ENCODE measurements at places on chromosomes 5 and 9.

DNA sequence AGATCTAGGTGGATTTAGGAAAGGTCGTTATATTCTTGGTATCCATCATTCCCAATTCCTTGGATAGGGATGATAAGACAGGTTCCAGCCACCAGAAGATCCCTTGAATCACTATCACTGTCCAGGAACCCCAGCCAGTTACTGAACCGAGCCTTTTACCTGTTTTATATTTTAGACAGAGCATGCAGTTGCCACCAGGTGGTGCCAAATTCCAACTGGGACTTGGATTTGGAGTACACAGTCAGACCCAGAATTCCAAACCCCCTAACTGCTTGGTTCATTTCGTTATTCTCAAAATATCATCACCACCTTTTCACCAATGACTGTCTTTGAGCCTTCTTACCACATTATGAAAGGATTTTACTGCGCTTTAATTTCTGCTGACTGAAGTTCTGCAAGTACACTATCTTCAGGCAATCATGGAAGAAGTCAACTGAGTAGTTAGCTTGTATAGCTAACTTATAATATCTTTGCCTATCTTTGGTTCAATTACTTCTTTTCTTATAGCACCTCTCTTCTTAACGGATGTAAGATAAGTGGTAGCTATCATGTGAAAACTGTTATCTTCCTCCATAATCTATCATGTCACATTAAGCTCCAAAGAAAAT lies 191.8 kb downstream of the PRR16 start:
- DNase-seq = peak; percentile 20

DNA sequence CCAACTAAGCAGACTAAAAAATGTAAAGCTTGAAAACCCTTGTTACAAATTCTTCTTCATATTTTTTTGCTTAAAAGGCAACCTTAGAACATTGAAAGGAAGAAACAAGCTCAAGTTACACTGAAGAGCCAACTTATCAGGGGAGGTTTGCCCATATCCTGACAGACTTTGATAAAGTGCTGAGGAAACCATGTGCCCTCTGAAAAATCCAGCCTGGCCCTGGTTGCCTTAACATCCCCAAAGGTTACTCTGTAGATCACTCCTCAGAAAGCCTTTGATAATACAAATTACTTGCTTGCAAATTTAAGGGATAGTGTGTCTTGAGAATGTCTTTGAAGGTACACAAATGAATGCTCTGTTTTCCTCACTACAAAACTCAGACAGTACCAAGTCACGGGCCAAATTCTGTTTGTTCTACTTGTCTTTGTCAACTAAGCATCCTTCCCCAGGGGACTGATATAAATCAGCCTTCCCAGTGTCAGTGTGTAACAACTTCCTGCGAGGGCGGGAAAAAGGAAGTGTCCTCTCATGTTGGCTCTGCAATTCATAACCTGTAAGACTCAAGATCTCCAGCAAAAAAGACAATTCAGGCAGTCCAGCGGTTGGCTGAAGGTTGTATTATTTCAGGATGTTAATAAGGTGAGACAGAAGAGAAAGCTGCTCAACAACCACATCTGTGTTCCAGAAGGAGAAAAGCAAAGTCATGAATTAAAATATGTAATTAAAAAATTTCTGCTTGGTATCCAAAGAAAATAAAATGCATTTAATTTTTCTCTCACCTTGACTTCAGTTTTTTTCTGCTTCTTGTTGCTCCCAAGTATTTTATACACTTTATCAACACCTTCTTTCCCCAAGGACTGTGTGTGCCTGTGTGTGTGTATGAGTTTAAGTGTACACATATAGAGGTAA lies 199.9 kb downstream of the PIK3R1 start:
- DNase-seq = no peak

- no peak for DNase-seq
Observed at GRCh38 chr5:62771341-62771740, 192.7 kb downstream of the LRRC70 start.

- no peak for DNase-seq
Observed at GRCh38 chr5:14097998-14098471, 45.1 kb upstream of the TRIO start.

GRCh38 chr5:149002761-149003689 lies 59.8 kb downstream of the SH3TC2 start:
- DNase-seq = no peak

DNA sequence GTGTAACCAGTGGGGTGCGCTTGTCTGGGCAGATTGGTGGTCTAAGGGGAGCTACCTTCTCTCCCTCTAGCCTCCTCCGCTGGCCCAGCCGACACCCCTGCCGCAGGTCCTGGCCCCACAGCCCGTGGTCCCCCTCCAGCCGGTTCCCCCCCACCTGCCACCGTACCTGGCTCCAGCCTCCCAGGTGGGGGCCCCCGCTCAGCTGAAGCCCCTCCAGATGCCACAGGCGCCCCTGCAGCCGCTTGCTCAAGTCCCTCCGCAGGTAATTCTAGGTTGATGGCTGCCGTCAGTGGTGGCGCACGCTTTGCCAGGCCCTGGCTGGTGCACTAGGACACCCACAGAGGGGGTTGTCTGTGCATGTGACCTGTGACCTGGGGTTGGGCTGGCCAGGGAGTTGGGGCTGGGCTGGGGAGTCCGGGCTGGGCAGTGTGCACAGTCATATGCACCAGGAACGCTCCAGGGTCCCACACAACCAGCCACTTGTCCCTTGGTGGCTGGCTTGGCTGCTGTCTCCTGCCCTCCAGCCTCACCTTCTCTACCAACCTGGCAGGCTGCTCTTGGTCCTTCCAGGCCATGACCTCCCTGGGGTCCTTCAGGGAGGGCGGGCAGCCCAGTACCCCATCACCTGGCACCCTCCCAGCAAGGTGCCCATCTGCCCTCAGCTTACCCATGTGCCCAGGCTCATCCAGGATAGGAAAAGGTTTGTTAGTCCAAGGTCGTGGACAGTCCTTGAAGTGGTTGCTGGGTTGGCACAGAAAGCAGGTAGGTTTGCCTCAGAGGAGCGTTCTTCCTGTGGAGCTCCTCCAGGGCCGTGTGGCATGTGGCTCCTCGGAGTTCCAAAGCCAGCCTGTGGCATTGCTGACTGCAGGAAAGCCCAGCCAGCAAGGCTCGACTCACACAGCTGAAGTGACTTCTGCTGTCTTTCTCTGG lies 73.2 kb downstream of the WNK2 start:
- no peak for DNase-seq

- DNase-seq = no peak
Observed at GRCh38 chr5:22998362-22998761, 145.2 kb upstream of the CDH12 start.

DNA sequence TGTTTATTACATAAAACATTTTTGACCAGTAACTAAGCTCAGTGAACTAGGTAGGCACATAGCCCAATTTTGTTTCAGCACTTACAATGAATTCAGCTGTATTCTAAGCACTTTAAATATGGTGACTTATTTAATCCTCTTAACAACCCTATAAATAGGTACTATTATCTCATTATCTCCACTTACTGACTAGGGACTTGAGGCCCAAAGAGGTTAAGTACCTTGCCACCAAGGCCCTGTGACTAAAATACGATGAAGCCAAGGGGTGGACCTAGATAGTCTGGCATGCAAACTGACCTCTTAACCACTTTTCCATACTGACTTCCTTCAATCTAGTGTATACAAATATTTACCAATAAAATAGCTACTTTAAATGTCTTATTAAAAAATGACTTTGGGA lies 266.4 kb downstream of the ZNF608 start:
- no peak for DNase-seq

DNA sequence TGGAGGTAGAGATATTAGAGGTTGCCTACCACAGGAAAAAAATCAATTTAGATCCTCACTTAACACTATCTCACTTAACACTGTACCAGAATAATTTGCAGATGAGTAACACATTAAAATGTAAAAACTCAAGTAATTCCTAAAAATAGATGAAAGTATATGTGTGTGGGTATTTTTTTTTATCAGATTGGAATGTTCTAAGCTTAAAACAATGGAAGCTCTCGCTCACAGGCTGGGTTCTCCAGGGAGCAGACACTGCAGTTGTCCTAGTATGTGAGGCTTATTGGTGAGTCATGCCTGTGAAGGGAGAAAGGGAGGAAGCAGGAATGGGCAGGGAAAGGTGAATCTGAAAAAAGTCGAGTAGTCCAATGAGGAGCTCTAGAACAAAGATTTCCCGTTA lies 181.3 kb upstream of the ZNF608 start:
- no peak for DNase-seq

DNA sequence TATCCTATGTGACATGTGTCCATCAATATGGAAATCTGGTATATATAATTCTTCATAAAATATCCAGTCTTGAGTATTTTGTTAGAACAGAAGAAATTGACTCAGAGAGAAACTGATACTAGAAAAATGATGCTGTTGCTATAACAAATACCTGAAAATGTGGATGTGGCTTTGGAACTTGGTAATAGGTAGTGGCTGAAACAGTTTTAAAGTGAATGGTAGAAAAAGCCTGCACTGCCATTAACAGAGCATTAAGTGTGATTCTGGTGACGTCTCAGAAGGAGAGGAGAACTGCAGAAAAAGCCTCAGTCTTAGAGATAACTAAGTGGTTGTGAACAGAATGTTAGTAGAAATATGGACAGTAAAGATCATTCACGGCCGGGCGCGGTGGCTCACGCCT lies 634.9 kb upstream of the ZNF608 start:
- DNase-seq = no peak

- DNase-seq = no peak
Observed at GRCh38 chr9:30996761-30997160, 1387.7 kb upstream of the ACO1 start.

DNA sequence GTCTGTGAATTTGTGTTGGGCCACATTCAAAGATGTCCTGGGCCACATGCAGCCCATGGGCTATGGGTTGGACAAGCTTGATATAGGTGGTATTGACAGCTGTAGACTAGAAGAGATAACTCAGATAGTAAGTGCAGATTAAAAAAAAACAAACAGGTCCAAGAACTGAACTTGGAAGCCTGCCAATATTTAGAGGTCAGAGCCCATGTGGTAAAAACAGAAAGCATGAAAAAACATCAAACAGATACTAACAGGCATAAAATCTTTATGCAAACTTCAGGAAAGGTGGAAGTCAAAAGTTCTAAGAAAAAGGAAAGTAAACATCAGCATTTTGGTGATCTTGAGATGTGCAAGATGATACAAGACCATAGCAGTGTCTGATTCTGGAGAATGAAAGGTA lies 155.1 kb upstream of the NR4A3 start:
- DNase-seq = no peak

DNA sequence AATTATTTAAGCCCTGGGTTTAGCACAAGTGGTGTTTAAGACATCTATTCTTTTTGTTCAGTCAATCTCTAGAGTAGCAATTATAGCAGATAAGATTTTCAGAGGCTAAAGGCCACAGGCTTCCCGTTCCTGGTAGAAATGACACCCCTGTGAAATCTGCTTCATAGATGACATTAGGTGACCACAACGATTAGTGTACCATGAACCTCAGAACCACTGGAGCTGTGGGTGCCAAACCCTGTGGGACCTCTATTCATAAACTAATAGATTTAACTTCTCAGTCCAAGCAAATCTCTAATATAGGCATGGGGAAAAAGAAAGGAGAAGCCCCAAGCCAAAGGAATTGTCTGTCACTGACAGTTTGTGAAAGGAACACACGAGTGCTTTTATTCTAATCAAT lies 207.4 kb downstream of the ARRDC3 start:
- DNase-seq = no peak

DNA sequence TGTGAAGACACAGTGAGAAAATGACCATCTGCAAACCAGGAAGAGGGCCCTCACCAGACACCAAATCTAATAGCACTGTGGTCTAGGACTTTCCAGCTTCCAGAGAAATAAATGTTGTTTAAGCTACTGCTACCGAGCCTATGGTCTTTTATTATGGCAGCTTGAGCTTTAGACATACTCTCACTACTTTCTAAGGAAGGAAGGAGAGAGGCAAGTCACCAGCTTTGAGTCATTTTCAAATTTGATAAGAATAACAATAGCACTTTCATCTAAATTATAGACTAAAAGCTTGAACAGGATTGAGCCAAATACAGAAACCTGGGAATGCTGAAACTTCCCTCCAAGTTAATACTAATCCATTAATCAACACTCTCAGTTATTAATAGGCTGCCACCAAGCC lies 64.4 kb downstream of the PLPPR1 start:
- DNase-seq = no peak

DNA sequence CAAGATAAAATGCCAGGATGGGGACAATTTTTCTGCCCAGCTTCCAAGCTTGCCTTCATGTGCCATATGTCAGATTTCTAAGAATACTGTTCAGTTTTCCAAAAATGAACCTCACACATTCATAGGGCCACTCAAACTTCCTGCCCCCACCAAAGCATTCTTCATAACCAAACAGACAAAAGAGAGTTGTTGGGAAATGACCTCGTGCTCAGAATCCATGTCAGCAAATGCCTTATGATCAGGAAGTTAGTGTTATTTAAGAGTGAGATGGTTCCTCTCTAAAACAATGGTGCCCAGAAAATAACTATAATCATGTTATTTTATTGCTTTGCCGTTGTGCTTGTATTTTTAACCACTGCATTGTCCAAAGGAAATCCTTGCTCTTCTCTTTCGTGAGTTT lies 208.2 kb downstream of the ZNF608 start:
- no peak for DNase-seq

DNA sequence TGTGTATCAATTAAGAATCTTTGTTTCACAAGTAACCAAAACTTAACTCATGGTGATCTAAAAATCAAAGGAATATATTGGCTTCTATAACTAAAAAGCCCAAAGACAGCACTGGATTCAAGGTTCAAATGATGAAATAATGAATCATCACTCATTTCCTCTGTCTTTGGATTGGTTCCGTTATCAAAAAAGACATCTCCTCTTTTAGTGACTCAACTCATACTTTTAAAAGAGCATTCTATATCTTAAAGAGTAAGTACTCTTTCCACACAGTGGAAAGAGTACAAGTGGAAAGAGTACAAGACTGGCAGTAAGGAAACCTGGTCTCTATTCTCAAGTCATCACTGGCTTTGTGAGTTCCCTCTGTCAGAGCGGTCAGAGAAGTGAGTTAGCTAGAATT lies 141.4 kb upstream of the NMUR2 start:
- DNase-seq = no peak

GRCh38 chr5:147085409-147085808 lies 149.4 kb upstream of the STK32A start:
- no peak for DNase-seq

DNA sequence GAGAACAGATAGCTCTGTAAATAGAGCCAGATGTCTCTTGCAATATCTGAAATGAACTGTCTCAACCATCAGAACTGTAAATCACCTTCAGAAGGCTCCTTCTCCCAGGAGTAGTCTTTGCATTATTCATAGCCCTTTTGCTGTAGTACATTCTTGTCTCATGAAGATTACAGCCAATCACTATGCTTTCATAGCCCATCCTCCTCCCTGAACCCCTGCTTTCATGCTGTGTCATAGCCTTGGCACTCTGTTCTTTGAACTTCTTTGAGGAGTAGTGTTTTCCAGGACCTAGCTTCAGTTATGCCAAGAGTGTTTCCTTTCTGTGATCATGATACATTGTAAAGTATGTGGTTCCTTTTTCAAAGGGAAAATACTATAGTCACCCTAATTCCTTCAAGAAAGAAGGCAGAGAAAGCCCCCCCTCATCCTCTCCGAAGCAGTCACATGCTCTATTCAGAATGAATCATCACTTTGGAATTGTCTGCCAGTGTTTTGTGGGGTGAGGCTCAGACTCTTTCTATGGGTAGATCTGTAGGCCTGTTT lies 61.1 kb downstream of the GRIA1 start:
- no peak for DNase-seq
